ENCODE measurements at places on chromosomes 6 and 20.
A peak's percentile ranks its signal among the peaks of the same experiment; 100 is the strongest.

GRCh38 chr6:49326347-49326746 lies 136.7 kb downstream of the MMUT start:
- no peak for DNase-seq

- DNase-seq = peak; percentile 28
Observed at GRCh38 chr6:15914553-15914952, 214.3 kb upstream of the MYLIP start.

DNA sequence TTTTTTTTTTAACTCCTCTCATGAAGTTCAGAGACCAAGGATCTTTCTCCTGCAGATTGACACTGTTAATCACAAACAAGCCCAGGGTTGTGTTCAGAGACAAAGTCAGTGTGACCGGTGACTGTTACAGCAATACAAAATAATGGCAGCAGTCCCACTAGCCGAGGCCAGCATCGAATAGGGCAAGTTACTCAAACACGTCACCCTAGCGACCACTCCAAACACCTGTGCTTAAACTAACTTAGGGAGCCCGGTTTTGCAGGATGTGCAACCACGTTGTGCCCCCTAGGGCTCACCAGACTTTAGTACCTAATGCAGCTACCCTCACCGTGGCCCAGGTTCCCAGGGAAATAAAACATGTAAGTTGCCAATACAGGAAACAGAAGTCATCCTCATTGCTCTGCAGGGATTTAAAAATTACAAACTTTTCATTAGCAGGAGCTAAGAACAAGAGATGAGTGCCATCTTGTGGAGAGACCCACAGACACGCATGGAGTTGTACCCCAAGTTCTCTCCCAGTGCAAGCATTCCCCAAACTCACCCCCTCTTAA lies 38.1 kb downstream of the FAM50B start:
- DNase-seq = no peak

GRCh38 chr20:48208176-48208575 lies 422.9 kb upstream of the SULF2 start:
- no peak for DNase-seq

DNA sequence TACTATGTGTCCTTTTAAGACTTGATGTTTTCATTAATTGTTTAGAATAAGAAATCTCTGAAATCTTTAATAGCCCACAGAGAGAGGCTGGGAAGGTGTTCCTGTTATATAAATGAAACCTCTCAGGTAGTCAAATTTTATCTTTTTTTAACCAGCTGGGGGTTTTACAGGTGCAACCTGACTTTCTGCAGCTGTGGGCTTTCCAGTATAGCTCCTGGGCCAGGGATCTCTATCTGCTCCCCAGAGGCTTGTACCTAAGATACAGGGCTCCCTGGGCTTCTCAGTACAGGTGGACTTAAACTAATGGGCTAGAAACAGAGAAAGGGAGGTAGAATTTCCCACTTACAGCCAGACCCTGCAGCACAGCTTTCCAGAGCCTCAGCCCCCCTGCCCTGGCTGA lies 49.4 kb downstream of the HLA-C start:
- DNase-seq = no peak

DNA sequence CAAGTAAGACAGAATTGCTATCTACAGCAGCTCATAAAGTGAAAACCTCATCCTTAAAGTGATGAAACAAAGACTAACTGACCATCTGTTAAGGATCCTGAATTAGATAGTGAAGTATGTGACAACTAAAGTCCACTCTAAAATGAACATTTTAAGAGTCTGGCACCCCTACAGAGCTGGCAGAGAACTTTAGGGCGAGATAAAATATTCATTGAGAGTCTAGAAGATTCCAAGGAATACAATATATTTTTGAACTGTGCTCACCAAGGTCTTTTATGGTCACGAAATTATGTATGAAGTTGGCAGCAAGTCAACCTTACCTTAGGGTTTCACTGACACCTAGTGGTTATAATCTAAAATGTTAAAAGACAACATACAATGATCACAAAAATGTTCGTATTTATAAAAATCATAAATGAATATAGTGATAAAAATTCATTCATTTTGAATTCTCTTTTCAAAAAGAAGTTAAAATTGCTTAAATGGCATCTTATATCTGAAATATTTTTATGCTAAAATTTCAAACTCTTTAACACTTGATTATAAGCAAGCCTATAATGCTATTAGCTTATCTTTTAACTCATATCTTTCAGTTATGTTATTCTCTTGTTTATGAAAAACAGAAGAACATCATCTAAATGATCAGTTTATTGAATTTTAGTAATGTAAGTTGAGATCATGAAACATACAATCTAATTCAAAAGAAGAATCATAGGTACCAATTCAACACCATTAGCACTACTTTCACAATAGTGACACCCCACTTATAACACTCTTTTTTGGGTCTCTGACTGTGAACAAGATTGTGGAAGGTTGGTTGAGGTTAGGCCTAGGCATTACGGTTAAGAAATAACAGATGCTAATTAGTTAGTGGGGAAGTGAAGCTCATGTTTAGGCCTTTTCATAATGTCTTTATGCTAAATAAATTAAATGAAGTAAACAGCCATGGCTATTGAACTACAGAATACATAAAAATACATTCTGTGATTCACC lies 27.5 kb downstream of the RSPH3 start:
- DNase-seq = no peak

GRCh38 chr6:158853072-158853879 lies 34.1 kb upstream of the EZR start:
- DNase-seq = peak; percentile 88

GRCh38 chr20:46458866-46459750 lies 52.7 kb upstream of the ELMO2 start:
- DNase-seq = no peak

DNA sequence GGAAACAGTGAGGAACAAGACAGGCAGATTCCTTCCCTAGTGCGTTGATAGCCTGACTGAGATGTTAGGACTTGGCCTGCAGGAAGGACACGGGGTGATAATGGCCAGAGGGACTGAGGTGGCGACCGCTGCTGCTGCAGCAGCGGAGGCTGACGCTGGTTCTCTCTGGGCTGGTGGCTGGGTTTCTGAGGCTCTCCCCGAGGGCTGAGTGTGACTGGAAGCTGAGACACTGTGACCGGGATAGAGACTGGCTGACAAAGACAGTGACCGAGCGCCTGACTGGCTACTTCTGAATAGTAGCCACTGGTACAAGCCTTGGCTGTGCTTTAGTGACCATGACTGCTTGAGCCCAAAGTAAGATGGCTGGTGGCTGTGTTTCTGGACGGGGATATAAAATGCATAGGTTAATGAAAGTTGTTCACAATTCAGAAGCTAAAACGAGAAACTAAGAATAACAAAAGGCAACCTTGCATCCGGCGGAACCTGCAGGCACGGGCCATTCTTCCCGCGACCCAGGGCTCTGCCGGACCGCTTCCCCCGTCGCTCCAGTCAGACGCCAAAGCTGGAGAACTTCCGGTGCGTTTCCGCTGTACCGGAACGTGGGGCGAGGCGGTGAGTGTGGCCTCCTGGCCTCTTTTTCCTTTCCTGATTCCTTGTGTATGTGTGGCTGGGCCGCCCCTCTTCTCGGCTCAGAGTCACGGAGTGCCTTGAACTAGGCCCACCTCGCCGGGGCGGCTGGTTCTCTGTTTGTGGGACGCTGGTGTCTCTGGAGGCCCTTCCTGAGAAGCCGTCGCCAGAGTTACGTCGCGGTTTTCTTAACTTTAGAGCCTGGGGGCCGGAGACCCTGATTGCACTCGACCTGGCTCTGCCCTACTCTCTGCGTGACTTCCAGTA lies at the start of gene AAR2:
Gene AAR2 (plus strand): TSS at position 587 of the 894 bp plus-strand sequence. CDS start 3,391 bp downstream, outside the sequence.
- DNase-seq = peak; percentile 88

- DNase-seq = no peak
Observed at GRCh38 chr6:34865107-34865506, 22.7 kb downstream of the TAF11 start.

DNA sequence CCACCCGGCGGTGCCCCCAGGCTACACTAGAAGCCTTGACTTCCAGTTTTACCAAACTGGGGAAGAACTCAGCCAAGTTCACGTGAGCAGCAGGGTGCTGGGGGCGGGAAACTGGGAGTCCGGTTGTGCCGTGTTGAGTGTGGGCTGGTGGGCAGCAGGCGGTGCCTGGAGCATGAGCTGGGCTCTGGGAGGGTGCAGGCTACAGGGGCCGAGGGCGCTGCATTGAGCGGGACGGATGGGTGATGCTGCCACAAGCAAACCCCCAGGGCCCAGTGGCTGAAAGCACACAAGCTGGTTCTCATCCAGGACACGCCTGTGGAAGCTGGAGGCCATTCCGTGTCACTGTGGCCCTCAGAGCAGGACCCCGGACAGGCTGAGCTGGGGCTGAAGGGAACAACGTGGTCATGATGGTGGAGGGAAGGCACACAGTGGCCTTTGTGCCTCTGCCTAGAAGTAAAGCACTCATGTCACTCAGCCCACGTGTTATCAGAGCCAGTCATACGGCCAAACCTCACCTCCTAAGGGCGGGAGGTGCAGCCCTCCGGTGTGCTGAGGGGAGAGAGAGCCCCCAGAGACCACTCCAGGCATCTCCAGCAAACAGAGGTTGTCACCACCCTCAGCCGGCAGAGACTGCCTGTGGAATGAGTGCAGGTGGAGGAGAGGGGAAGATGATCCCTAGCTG lies 29.5 kb downstream of the RBM38 start:
- DNase-seq = no peak

DNA sequence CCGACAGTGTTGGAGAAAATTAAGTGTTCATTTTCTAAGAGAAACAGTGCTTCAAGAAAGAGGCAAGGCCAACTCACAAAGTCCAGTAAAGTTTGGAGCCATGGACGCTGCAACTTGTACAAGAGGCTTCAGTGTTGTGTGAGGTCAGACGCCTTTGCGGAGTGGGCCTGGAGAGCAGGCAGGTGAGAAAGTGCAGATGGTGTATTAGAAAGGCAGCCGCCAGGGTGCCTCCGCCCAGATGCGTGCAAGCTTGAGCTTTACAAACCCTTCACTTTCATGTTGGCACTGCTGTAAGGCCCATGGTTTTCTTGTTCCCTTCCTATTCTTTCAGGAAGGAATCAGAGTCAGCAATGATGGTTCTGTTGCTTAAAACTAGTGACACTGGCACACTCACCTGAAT lies 25.4 kb upstream of the EXOC2 start:
- no peak for DNase-seq

- DNase-seq = peak; percentile 38
Observed at GRCh38 chr6:169967687-169968086, 216.3 kb downstream of the ERMARD start.

DNA sequence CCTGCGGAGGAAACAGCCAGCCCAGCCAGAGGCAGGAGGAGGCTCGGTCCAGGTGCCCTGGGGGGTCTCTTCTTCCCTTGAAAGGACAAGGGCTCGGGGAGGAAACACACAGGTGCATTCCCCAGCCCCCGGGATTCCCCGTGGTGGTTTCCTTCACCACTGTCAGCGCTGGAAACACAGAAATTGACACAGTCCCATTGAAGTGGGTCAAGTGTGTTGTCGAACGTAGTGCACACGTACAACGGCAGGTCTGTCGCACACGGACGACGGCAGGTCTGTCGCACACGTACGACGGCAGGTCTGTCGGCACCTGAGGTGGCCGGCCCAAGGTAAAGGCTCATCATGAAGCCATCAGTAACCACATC lies 80.9 kb downstream of the DLL1 start:
- DNase-seq = peak; percentile 11

DNA sequence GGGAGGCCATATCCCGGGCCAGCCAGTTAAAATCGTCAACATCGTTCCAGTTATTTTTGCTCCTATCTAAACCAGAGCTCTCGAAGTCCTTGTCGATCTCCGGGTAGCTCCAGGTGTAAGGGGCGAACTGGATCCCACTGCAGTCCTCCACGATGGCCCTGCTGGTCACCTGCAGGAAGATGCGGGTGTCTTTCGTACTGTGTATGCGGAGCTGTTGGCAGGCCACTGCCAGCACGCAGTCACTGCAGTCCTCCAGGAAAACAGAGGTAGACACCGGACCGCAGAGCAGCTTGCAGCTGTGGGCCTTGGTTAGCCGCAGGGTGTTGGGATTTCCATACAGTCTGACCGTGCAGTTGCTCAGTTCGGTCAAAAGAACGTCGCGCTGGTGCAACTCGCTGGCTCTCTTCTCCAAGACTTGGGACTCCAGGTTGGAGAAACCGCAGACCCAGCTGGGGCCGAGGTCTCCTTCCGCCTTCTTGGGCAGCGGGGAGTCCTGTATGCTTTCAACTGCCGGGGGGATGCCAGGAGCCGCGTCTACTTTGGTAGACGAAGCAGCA lies 742 bp downstream of the TBCC start:
- peak; percentile 60 for DNase-seq

- no peak for DNase-seq
Observed at GRCh38 chr6:128597004-128597403, 76.6 kb upstream of the PTPRK start.

GRCh38 chr20:35625584-35626385 lies 10.2 kb downstream of the SPAG4 start:
- no peak for DNase-seq

- no peak for DNase-seq
Observed at GRCh38 chr6:144845186-144845585, 560.1 kb downstream of the UTRN start.

GRCh38 chr20:41984031-41984430 lies 365.9 kb upstream of the CHD6 start:
- DNase-seq = no peak

GRCh38 chr6:906920-907319 lies 214.0 kb upstream of the EXOC2 start:
- no peak for DNase-seq

DNA sequence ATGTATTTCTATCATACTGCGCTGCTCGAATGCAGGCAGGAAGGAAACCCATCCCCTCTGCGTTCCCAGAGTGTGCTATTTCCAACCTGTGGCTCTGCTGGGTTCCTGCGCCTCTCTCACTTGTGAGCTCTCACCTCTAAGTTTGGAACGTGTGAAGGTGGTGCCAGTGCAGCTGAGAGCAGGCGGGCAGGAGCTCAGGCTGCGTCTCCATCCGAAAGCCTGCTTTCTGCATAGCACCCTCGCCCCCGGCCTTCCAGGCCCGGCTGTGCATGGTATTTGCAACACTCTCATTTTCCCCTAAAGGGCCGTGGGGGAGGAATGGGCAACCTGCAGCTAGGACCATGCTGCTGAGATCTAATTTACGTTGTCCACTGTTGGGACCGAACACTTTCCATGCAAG lies 288.0 kb upstream of the TSHZ2 start:
- no peak for DNase-seq

DNA sequence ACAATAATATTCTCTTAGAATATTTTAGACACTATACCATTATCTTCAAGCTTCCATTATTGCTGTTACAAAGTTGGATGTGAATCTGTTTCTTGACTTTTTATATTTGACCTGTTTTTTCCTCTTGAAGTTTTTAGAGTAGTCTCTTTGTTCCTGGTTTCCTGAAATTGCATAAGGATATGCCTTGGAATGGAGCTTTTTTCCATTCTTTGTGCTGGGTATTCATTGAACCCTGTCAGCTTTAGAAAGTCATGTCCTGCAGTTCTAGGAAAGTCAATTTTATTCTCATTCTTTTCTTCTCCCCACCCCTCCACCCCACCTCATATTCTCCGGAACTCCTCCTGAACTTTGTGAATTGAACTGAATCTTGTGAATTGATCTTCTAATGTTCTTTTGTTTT lies 92.4 kb upstream of the FOXO3 start:
- DNase-seq = no peak

GRCh38 chr20:20360464-20360863 lies 7.4 kb upstream of the INSM1 start:
- DNase-seq = peak; percentile 50

- DNase-seq = no peak
Observed at GRCh38 chr6:70413992-70414494, 735 bp downstream of the FAM135A start.

Data from activated T-cell treated with anti-CD3 and anti-CD28 coated beads, Interleukin-2, amount 50 U/mL, for 48 hours (primary cell).